Activated T-helper 1 cell treated with anti-CD3 and anti-CD28 coated beads, Interleukin-12 subunit alpha, Interleukin-12 subunit beta, Interleukin-2, Interleukin-4 antibody, amounts not matched to agents 30 ng/mL and 10 ng/mL and 1 ng/mL, durations not matched to agents 14 hours and 24 hours and 36 hours (primary cell): ENCODE measurements at places on chromosomes 1 and 21.

GRCh38 chr1:171901245-171901644 is 59.9 kb downstream of the DNM3 start:
- peaks cover 6% of the 10 kb centered on the region for H3K4me1 ChIP-seq
- no peak for DNase-seq
- peaks cover 2% of the 10 kb centered on the region for H3K27me3 ChIP-seq
- H3K4me3 ChIP-seq, result no peak overlapping the region
- H3K36me3 ChIP-seq, result no peaks in the 10 kb centered on the region
- H3K27ac ChIP-seq, result no peak overlapping the region

GRCh38 chr1:235473806-235474205 is 30.4 kb downstream of the B3GALNT2 start:
- H3K27ac ChIP-seq, result no peak overlapping the region
- no peaks in the 10 kb centered on the region for H3K27me3 ChIP-seq
- no peak overlapping the region for H3K4me3 ChIP-seq
- no peaks in the 10 kb centered on the region for H3K4me1 ChIP-seq

DNA sequence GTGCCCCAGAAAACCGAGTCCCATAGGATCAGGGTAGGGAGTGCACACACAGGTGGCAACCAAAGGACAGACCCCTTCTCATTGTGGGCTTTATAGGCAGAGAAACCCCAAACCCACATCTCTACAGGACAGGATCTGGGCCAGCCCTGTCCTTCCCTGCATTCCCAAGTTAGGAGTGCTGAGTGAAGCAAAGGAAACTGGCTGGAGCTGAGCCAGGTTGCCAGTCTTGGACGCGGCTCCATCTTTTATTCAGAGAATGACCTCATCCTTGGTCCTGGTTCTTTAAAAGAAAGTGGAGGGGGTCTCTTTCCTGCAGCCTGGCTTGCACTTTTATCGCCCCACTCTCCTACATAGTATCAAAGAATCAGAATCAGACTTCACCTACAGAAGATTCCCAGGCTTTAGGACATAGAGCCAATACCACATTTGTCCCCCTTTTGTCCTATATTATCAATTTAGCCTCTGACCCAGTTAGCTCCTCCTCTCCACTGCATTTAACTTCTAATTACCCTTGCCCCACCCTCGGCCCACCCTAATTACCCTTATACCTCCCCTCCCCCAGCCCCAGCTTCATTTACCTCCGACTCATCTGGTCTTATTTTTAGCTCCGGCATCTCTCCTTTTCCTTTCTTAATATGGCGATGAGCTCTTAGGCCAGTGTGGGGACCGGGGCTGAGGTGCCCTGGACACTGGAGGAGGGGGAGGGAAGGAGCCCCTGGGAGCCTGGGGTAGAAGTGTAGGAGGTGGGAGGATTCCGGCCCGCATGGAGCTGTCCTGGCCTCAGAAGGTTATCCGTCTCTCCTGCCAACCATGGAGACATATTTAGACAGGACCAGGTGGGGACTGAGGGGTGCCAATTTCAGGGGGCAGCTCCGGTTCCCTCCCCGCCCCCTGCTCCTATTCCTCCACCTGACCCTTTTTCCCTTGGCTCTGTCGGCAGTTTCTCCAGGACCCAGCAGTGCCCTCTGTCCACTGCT is at the start of gene CASQ1:
TSS of gene CASQ1 (plus strand) at position 927 of the 977 bp plus-strand sequence. CDS start 177 bp downstream, outside the sequence.
- H3K27me3 ChIP-seq, result peaks cover 7% of the 10 kb centered on the region
- H3K27ac ChIP-seq, result no peak within 1 kb of the TSS
- no peak within 1 kb of the TSS for H3K4me3 ChIP-seq
- no peaks in the 10 kb centered on the region for H3K4me1 ChIP-seq
- DNase-seq, result no peak

DNA sequence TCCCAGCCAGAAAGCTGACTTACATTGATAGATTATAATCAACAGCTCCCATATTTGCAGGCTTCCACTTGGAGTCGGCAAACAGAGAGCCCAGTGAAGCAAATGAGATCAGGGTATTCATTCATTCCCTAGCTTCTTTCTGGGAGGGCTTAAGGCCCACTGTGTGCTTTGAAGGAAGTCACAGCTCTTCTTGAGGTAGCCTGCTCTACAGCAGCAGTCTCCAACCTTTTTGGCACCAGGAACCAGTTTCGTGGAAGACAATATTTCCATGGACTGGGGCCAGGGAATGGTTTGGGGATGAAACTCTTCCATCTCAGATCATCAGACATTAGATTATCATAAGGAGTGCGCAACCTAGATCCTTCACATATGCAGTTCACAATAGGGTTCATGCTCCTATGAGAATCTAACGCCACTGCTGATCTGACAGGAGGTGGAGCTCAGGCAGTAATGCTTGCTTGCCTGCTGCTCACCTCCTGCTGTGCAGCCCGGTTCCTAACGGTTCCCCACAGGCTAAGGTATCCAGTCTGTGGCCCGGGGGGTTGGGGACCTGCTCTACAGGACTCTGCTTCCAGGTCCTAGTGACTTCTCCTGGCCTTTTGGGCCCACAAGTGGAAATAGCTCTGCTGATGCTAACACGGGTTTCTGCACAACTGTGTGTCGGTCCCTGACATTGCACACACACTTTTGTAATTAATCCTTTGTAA is 13.7 kb upstream of the ADAM30 start:
- peaks cover 7% of the 10 kb centered on the region for H3K27me3 ChIP-seq
- no peak overlapping the region for H3K27ac ChIP-seq
- H3K4me3 ChIP-seq, result no peak overlapping the region
- DNase-seq, result no peak

GRCh38 chr1:38746402-38746935 is 113.1 kb downstream of the RRAGC start:
- DNase-seq, result no peak
- no peak overlapping the region for H3K27ac ChIP-seq
- H3K27me3 ChIP-seq, result peaks cover 3% of the 10 kb centered on the region
- H3K36me3 ChIP-seq, result no peaks in the 10 kb centered on the region

- no peaks in the 10 kb centered on the region for H3K27me3 ChIP-seq
- DNase-seq, result no peak
- no peak overlapping the region for H3K4me3 ChIP-seq
- H3K27ac ChIP-seq, result no peak overlapping the region
Measured at GRCh38 chr21:45836268-45836655, 145.3 kb upstream of the COL6A1 start.

DNA sequence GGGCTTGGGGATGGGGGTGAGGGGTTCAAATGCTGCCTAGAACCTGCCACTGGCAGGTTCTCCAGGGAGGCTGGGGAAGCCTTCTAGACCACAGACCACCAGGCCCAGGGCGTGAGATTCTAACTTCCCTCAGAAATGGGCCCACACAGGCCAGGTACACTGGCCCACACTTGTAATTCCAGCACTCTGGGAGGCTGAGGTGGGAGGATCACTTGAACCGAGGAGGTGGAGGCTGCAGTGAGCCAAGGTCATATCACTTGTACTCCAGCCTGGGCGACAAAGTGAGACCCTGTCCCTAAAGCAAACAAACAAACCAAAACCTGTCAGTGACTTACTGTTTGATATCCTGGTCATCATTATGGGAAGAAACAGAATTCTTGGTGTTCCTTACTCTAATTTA is 31.7 kb downstream of the OPTC start:
- H3K27me3 ChIP-seq, result no peaks in the 10 kb centered on the region
- DNase-seq, result no peak
- no peak overlapping the region for H3K4me3 ChIP-seq
- no peak overlapping the region for H3K27ac ChIP-seq
- H3K36me3 ChIP-seq, result no peaks in the 10 kb centered on the region
- peaks cover 4% of the 10 kb centered on the region for H3K4me1 ChIP-seq

DNA sequence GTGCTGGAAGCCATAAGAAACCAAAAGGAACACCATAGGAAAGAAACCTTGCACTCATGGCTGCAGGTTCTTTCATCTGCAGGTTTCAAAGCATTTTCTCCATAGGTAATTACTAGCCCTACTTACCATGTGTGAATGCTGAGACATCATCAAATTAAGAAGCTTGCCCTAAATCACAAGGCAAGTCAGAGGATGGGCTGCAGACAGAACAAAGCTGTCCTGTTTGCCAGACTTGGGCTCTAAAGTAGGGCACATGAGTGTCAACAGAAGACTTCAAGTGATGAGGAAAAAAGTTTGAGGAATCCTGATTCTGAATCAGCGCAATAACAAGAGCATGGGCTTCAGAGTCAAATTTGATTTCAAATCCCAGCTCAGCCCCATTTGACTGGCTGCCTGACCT is 5.8 kb upstream of the EPS15 start:
- H3K27me3 ChIP-seq, result no peaks in the 10 kb centered on the region
- no peaks in the 10 kb centered on the region for H3K36me3 ChIP-seq
- no peak overlapping the region for H3K4me3 ChIP-seq
- no peak overlapping the region for H3K27ac ChIP-seq

- no peaks in the 10 kb centered on the region for H3K36me3 ChIP-seq
- H3K4me1 ChIP-seq, result no peaks in the 10 kb centered on the region
- H3K27me3 ChIP-seq, result no peaks in the 10 kb centered on the region
- H3K27ac ChIP-seq, result no peak overlapping the region
Measured at GRCh38 chr1:188406636-188407035, 1577.9 kb downstream of the PLA2G4A start.

GRCh38 chr1:159562680-159563079 is 24.9 kb upstream of the APCS start:
- H3K27ac ChIP-seq, result no peak overlapping the region
- no peaks in the 10 kb centered on the region for H3K27me3 ChIP-seq
- DNase-seq, result no peak
- no peak overlapping the region for H3K4me3 ChIP-seq
- no peaks in the 10 kb centered on the region for H3K36me3 ChIP-seq

GRCh38 chr21:43287111-43287760 is 118.4 kb downstream of the CRYAA start:
- H3K27ac ChIP-seq, result no peak overlapping the region
- H3K4me1 ChIP-seq, result peaks cover 6% of the 10 kb centered on the region
- H3K36me3 ChIP-seq, result no peaks in the 10 kb centered on the region
- no peaks in the 10 kb centered on the region for H3K27me3 ChIP-seq
- no peak for DNase-seq
- H3K4me3 ChIP-seq, result no peak overlapping the region

DNA sequence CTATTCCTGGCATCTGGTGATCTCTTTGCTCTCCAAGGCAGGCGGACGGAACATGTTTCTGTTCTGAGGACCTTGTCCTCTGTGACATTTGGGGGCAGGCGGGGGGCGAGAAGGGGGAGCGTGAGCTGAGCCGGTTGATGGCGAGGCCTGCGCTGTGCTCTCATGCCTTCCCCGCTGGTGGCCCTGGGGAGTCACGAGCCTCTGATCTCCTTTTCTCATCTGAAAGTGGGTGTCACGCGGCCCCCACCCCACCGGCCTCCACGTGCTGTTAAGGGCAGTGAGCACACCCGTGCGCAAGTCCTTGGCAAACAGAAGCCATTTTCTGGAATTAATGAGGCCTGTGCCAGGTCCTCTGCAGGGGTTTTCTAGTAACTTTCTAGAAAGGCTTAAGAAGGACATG is 102.8 kb upstream of the ACTRT2 start:
- H3K36me3 ChIP-seq, result no peaks in the 10 kb centered on the region
- H3K27ac ChIP-seq, result no peak overlapping the region
- H3K4me1 ChIP-seq, result no peaks in the 10 kb centered on the region
- no peak overlapping the region for H3K4me3 ChIP-seq
- H3K27me3 ChIP-seq, result no peaks in the 10 kb centered on the region
- DNase-seq, result no peak
